ENCODE measurements at places on chromosomes 6 and 20. TPM values are rescaled to one million over a fixed set of nuclear protein-coding genes. Genes with fewer than 3 reads are reported as not detected.
A peak's percentile ranks its signal among the peaks of the same experiment; 100 is the strongest.

DNA sequence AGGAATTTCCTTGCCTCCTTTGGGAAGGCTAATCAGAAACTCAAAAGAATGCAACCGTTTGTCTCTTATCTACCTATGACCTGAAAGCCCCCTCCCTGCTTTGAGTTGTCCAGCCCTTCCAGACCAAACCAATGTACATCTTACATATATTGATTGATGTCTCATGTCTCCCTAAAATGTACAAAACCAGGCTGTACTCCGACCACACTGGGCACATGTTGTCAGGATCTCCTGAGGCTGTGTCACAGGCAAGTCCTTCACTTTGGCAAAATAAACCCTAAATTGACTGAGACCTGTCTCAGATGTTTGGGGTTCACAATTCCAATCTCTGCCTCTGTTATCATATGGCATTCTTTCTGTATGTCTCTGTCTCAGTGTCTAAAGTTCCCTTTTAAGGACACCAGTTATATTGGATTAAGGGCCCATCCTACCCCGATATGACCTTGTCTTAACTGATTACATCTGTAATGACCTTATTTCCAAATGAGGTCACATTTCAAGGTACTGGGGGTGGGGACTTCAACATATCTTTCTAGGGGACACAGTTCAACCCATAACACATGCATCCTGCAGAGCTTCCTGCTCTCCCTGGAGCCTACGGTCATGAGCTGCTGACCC lies 513.5 kb upstream of the JARID2 start:
- no peak for DNase-seq
- no peaks in the 10 kb centered on the region for H3K27me3 ChIP-seq
- H3K36me3 ChIP-seq = no peaks in the 10 kb centered on the region
- H3K4me1 ChIP-seq = peaks cover 97% of the 10 kb centered on the region
- no peak overlapping the region for H3K4me3 ChIP-seq

DNA sequence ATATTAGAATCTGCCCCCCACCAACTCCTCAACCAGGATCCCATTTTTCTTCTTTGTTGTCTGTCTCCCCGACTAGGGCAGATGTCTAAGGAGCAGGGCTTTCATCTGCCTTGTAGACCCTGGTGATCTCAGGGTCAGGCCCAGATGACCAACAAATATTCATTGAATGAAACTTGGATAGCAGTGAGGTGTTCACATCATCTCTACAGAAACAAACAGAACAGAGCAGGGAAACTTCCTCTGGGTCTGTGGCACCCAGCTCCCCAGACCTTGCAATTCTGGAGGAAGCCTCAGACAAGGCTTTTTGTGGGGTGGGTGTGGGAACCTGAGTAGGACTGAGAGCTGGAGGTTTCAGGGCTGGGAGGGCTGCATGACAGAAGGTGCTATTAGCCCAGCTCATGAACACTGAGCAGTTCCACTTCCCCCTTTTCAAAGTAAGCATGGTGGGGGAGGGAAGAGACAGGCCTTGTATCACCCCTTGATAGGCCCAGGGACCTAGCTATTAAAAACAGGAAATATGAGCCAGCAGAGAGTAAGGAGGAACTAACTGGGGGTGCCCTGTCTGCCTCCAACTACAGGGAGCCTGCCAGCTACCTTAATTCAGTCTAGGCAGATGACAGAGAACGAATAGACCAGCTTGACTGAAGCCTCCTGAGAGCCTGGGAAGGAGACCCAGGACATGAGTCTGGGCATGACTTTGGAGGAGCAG lies 37.3 kb upstream of the TOP1 start:
- H3K4me1 ChIP-seq = peaks cover 43% of the 10 kb centered on the region
- H3K27ac ChIP-seq = peak overlapping the region; percentile 78
- no peaks in the 10 kb centered on the region for H3K36me3 ChIP-seq

GRCh38 chr6:151101816-151102694 lies 137.7 kb upstream of the AKAP12 start:
- no peaks in the 10 kb centered on the region for H3K27me3 ChIP-seq
- H3K4me3 ChIP-seq = no peak overlapping the region
- no peaks in the 10 kb centered on the region for H3K36me3 ChIP-seq

- H3K4me3 ChIP-seq = no peak overlapping the region
- no peak for DNase-seq
- no peak overlapping the region for H3K27ac ChIP-seq
These were observed 41.2 kb downstream of the LRFN2 start for GRCh38 chr6:40545954-40546353.

DNA sequence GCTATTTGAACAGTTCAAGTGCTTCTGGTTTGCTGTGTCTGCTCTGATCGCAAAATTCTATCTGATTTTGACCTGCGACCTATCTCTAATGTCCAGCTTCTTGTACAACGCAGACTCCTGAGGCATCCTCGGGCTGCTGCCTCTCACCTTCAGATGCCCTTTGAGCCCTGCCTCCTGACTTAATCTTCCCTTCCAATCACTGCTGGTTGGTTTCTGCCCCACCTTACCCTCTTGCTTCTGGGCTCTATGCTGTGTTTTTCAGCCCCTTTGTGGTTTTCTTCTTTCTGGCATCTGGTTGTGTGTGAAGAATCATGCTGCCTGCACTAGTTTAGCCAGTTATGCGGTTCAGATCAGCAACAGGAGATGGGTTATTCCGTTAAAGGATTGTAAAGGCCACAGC lies 131.2 kb upstream of the THEMIS start:
- no peak overlapping the region for H3K27ac ChIP-seq
- DNase-seq = no peak
- H3K27me3 ChIP-seq = no peaks in the 10 kb centered on the region
- H3K36me3 ChIP-seq = no peaks in the 10 kb centered on the region

- H3K27me3 ChIP-seq = no peaks in the 10 kb centered on the region
- H3K4me1 ChIP-seq = no peaks in the 10 kb centered on the region
- no peak overlapping the region for H3K27ac ChIP-seq
These were observed 216.5 kb downstream of the SYNE1 start for GRCh38 chr6:152420696-152421095.

- no peaks in the 10 kb centered on the region for H3K4me1 ChIP-seq
- H3K36me3 ChIP-seq = no peaks in the 10 kb centered on the region
- H3K27ac ChIP-seq = no peak overlapping the region
These were observed 846 bp downstream of the PDE10A start for GRCh38 chr6:165662041-165662748.

DNA sequence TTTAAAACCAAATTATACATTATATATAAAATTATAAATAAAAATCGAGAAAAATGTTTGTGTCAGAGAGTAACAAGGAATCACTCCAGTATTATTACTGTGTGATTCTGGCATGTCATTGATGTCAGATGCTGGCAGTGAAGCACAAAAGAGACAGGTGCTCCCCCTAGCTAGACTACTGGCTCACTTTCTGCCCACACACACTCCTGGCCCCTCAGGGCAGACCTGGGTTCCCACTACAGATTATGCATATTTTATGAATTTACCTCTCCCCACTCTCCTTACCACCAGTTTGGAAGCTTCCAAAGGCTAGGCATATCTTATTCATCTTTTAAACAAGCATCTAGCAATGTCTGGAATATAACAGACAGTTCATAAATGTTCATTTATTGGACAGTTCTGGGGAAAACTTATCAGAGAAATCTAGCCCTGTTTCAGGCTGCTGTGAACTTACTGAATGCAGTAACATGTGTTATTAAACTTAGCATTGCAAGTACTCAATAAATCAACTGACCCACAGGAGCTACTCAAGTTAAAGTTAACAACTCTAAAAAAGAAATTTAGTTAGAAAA lies 12.8 kb downstream of the SNX3 start:
- H3K4me1 ChIP-seq = peaks cover 31% of the 10 kb centered on the region
- no peaks in the 10 kb centered on the region for H3K27me3 ChIP-seq
- no peak for DNase-seq
- H3K4me3 ChIP-seq = no peak overlapping the region
- no peak overlapping the region for H3K27ac ChIP-seq

- no peak overlapping the region for H3K27ac ChIP-seq
- H3K4me3 ChIP-seq = no peak overlapping the region
- H3K36me3 ChIP-seq = no peaks in the 10 kb centered on the region
- no peaks in the 10 kb centered on the region for H3K27me3 ChIP-seq
- no peaks in the 10 kb centered on the region for H3K4me1 ChIP-seq
- DNase-seq = no peak
These were observed 4.2 kb upstream of the MYLK4 start for GRCh38 chr6:2754911-2755310.

GRCh38 chr20:53712212-53712977 lies 118.8 kb upstream of the ZNF217 start:
- H3K27me3 ChIP-seq = no peaks in the 10 kb centered on the region
- DNase-seq = no peak
- H3K4me3 ChIP-seq = no peak overlapping the region
- H3K27ac ChIP-seq = no peak overlapping the region
- peaks cover 55% of the 10 kb centered on the region for H3K4me1 ChIP-seq
- H3K36me3 ChIP-seq = no peaks in the 10 kb centered on the region

DNA sequence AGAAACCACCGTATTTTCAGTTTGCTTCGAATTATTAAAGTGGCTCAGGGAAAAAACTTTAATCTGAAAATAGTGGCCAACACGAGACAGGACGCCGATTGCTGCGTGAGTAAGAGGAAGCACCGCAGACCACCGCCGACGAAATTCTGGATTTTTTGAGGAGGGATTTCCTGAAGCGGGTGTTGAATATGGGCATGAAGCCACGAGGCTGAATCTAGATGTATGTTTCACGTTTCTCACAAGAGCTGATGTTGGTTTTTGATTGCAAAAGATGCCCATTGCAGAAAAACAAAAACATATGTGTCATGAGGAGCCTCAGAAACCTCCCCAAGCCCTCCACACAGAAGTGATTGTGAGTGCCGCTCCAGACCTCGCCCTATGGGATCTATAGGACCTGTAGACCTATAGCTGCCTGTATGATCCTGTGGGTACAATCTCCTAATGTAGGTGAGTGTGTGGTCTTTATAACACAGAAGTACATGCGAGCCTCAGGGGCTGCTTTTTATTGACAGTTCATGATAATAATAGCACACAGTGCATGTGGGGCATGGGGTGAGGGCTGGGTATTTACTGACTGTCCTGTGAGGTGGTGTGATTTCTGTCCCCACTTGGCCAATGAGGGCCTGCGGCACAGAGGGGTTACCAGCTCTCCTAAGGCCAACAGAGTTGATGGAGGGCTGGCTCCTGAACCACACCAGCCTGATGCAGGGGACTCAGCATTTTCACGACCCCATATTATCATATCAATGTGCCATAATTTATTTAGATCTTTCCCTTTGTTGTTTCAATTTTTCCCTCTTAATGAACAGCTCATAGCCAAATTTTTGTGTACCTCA lies 243.9 kb downstream of the DLL1 start:
- H3K27ac ChIP-seq = no peak overlapping the region
- H3K4me1 ChIP-seq = no peaks in the 10 kb centered on the region
- no peaks in the 10 kb centered on the region for H3K27me3 ChIP-seq
- H3K4me3 ChIP-seq = no peak overlapping the region

DNA sequence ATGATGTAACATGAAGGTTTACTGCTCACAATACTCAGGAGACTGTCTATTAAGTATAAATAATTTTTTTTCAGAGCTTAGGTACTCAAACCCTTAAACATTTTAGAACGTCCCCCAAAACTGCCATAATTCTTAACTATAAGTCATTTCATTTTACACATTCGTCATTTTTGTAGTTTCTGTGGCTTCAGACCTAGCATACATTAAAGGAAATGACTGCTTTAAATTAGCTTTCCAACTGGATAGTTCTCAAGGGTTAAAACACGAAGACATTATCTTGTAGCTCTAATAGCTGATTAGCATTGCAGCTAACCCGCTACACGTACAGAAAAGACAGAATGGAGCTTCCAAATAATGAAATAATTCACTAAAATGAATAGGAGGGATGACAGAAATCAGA lies 24.9 kb upstream of the PLN start:
- H3K4me1 ChIP-seq = no peaks in the 10 kb centered on the region
- peaks cover 22% of the 10 kb centered on the region for H3K36me3 ChIP-seq
- no peak overlapping the region for H3K4me3 ChIP-seq
- no peak overlapping the region for H3K27ac ChIP-seq
- H3K27me3 ChIP-seq = no peaks in the 10 kb centered on the region
- no peak for DNase-seq

- H3K4me1 ChIP-seq = no peaks in the 10 kb centered on the region
- no peaks in the 10 kb centered on the region for H3K27me3 ChIP-seq
- no peak for DNase-seq
- no peak overlapping the region for H3K27ac ChIP-seq
- no peak overlapping the region for H3K4me3 ChIP-seq
- no peaks in the 10 kb centered on the region for H3K36me3 ChIP-seq
These were observed 344.9 kb upstream of the MANEA start for GRCh38 chr6:95232446-95232845.

GRCh38 chr6:57135885-57136284 lies 36.2 kb upstream of the BAG2 start:
- no peaks in the 10 kb centered on the region for H3K4me1 ChIP-seq
- H3K36me3 ChIP-seq = no peaks in the 10 kb centered on the region
- no peak for DNase-seq
- H3K27ac ChIP-seq = no peak overlapping the region

- DNase-seq = no peak
- peaks cover 33% of the 10 kb centered on the region for H3K4me1 ChIP-seq
- H3K27ac ChIP-seq = peak overlapping the region; percentile 68
- no peaks in the 10 kb centered on the region for H3K36me3 ChIP-seq
- H3K27me3 ChIP-seq = no peaks in the 10 kb centered on the region
- no peak overlapping the region for H3K4me3 ChIP-seq
These were observed 85.1 kb downstream of the LYRM4 start for GRCh38 chr6:5175635-5176034.

PRDM13 gene
- not detected for total RNA-seq

ELOVL2 gene
- total RNA-seq = not detected

PKIB gene
- not detected for total RNA-seq

PGBD1 gene
- total RNA-seq = 1.8 TPM

All from B cell (primary cell).